Caki2 (cell line): ENCODE measurements at places on chromosomes 4 and X.

DNA sequence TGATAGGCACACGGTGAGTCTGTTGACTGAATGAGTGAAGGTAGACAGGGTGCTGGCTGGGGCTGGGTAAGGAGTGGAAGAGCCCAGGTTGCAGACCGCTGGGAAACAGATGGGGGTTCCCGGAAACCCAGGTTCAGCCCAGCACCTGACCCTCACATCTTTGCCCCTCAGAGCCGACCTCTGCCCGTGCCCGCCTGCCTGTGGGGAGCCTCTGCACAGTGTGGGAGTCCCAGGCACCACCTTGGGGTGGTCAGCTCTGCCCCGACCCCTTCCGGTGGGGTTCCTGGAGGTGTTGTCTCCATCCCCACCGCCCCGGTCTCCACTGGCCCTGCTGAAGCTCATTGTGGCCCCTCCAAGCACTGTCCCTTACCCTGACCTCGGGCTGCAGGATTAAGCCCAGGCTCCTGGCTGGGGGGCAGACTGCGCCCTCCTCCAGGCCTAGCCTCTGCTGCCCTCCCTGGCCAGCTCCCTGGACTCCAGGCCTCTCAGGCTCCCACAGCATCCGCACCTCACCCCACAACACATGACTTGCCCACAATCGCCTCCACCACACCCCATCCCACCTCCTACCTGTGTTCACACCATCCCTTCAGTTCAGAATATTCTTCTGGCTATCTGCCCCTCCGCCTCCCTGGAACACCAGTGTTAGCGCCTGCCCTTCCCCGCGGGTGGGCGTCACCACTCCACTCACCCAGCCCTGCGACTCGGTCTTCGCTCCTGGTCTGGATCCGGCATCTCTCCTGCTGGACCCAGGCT is 21.4 kb downstream of the HMX1 start:
- no peak for DNase-seq

DNA sequence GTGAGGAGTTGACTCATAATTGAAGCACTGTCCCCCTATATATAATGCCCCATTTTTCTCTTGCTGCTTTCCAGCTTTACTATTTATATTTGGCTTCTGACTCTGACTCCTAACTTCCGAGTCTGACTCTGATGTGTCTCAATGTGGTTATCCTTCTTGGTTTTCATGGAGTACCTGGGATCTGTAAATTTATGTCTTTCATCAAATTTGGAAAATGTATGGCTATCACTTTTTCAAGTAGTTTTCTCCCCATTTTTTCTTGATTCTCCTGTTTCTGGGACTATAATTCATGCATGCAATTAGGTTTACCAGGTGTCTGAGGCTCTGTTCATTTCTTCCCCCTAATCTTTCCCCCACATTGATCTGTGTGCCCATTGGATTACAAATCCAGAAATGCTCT is 156.8 kb upstream of the SFRP2 start:
- DNase-seq: no peak

DNA sequence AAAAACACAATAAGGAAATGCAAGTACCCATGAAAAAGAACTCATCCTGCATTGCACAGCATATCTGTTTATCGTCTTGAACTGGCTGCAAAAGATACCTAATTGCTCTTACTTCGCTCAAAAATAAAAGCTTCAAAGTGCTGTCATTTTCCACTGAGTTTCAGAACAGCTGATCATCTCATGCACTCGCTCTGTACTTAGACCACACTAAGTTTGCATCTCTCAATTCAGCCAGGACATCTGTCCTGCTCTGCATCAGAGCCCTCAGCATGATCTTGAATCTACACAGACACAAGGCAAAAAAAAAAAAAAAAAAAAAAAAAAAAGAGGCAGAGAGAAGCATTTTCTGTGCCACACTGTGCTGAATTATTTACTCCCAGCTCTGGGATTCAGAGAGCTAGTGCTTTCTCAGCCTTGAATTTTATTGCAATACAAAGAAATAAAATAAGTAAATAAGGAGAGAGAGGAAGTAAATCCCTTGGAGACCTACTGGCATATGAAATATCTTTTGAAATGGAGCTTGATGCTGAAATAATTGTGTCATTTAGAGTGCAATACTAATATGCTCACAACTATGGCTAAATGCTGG is 81.3 kb downstream of the PPP1R2C start:
- DNase-seq: no peak

DNA sequence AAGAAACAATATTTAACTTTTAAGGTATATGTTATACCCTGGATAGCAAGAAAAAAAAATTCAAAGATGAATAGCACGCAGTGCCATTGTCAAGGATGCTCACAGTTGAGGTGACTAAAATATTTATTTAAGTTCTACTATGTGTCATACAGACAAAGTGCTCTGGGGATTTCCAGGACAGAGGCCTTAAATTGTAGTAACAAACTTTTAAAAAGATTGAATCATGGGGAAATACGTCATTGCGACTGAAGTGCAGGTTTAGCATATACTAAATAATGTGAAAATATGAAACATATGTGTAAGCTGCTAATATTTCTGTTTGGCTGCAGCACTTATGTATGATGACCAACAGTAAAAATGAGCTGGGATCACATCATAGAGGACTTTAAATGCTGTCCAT is 748.0 kb upstream of the PCDH7 start:
- no peak for DNase-seq

DNA sequence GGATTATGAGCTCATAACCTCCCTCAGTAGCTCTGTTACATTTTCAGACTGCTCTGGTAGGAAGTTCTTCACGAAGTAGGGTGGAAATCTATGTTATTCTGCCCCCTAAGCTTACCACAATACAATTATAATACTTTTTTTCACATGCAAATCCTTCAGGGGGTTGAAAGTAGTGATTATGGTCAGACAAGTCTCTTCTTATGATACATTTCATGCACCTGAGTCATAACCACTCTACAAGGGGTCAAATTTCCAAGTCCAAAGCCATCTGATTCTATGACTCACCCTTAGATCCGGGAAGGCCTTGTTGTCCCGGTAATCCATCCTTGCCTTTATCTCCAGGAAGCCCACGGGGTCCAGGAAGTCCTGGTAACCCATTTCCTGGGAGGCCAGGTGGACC is 95.2 kb downstream of the ATG4A start:
- peak; percentile 13 for DNase-seq

GRCh38 chrX:79036157-79036880 is 91.1 kb downstream of the P2RY10 start:
- DNase-seq: no peak

- DNase-seq: no peak
Observed at GRCh38 chr4:154312246-154312645, 179.4 kb downstream of the DCHS2 start.

DNA sequence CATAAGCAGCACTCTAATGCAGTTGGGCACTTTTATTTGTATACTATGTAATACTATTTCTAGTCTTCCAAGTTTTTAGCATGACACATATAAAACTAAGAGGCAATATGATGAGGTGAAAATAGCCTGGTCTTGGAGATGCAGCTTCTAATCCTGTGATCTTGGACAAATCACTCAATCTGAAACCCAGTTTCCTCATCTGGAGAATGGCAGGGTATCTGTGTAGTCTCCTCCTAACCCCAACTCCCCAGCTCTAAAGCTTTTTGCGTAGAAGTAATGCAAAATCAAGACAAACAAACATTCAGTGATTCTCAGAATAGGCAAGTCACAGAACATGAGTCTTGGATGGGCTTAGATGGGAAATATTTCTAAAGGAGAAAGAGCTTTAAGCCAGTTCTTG is 36.7 kb upstream of the IL21 start:
- no peak for DNase-seq

GRCh38 chrX:54430519-54430918 is 9.7 kb upstream of the TSR2 start:
- DNase-seq: no peak

- no peak for DNase-seq
Observed at GRCh38 chr4:179766938-179767337, 2324.7 kb upstream of the AGA start.

- DNase-seq: no peak
Observed at GRCh38 chr4:118752551-118752950, 67.4 kb downstream of the METTL14 start.

DNA sequence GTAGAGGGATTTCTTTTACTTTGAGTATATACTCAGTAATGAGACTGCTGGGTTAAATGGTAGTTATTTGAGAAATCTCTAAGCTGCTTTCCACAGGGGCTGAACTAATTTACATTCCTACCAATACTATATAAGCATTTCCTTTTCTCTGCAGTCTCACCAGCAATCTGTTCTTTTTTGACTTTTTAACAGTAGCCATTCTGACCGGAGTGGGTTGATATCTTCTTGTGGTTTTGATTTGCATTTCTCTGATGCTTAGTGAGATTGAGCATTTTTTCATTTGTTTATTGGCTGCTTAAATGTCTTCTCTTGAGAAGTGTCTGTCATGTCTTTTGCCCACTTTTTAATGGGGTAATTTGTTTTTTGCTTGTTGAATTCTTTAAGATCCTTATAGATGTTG is 43.3 kb downstream of the SPCS3 start:
- no peak for DNase-seq

DNA sequence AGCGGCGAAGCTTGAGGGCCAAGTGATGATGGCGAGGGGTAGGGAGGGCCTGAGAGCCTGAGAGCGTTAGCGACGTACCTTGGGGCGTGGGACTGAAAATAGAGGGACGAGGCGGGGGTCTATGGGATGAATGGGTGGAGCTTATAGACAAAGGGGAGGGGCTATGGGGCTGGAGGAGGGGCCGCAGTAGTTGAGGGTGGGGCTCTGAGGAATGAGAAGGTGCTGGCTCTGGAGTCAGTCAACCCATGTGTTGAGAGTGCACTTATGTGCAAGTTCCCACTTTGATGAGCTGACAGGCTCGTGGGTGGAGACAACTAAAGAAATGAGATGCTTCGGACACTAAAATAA is 488 bp downstream of the TBC1D25 start:
- DNase-seq: no peak

DNA sequence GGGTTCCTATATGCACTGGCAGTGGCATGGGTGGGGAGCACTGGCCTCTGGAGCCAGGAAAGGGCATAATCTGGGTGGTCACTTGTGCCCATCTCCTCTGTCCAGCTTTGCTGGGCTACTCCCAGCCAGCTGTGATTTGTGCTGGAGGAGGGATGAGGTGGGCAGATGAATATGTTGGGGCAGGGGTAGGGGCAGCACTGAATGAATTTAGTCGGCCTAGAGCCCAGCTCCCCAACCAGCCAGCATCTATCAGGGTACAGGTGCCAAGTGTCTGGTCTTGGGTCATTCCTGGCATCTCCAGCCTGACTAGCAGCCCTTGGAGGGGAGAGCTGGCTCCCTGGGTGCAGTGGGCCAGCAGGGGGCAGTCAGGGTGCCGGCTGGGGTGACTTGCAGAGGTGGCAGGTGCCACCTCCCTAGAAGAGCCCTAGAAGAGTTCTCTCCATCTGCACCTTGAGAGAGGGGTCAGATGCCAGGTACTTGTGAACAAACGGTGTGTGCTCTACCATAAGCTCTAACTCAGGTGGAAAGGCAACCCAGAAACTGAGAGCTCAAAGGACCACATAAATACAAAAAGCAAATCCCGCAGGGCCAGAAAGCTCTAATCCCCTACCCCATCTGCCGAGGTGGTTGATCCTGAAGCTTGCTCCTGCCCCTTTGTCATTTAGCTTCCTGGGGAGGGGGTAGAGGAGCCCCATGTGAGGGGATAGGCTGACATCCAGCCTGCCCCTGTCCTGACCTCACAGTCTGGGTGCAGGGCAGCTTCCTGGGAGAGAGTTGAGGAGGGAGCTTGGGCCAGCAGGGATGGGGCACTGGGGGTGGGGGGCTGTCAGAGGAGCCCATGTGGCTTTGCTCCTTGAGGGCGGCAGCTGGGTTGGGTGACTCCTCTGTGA is 2.2 kb downstream of the SORCS2 start:
- DNase-seq: peak; percentile 22

DNA sequence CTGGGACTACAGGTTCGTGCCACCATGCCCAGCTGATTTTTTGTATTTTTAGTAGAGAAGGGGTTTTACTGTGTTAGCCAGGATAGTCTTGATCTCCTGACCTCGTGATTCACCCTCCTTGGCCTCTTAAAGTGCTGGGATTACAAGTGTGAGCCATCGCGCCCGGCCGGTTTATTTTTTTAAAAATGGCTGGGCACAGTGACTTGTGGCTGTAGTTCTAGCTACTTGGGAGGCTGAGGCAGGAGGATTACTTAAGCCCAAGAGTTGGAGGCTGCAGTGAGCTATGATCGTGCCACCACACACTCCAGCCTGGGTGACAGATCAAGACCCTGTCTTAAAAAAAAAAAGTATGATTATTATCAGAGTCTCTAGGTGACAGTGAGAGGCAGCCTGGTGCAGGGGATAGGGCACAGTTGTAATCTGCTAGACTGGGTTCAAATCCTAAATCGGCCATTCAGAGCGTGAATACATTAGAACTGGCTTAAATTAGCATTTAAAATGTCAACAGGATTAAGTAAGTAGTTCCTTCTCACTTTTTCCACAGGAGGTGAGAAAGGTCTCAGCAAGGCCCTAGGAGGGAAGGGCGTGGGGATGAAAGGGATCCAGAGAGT is 435 bp upstream of the MGST2 start:
- no peak for DNase-seq

DNA sequence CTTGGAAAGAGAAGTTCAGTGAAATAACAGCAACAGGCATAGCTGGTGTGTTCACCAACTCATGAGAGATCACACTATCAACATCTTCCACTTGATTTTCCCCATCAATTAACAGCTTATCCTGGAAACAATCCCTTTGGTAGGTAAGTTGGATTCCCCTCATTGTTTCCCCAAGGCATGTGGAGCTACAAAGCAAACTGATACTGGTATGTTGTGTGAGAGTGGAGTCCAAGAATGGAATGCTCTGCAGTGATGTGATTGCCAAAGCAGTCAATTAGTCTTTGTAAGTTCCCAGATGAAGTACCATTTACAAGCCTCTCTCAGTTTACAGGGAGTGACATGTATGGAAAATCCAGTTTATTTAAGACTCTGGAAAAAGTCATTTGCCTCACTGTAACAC is 13.7 kb upstream of the XAGE2 start:
- no peak for DNase-seq

DNA sequence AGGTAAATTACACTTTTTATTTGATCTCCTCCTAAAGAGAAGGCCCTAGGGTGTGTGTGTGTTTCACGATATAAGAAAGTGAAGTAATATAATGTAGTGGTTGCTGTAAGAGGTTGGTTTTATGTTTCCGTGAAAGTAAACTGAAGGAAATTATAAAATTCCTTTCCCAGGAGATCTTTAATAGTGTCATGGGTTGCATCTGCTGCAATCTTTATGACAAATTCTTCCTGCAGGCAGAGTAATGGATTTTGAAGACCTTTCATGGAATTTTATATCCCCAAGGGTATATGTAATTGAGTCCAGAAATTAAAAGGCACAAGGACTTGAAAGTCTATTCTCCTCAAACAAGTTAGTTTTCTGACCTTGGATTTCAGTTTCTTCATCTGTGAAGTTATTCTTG is 538.6 kb downstream of the ANKRD50 start:
- DNase-seq: no peak

DNA sequence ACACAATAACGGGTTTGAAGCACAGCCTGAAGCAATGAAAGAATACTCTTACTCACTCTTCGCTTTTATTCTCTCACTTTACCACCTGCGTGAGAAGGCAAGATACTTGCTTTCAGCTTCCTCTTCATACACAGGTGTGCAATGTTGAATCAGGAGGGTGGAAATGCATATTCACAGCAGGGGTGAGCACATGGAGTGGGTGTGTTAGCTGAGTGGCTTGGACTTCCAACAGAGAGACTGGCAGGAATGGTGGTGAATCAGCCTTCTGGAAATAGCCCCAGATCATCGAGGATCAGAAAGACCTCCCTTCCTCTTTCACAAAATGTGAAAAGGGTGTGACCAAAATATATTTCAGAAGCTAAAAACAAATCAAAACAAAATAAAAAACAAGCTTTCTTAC is 521.2 kb downstream of the STIM2 start:
- no peak for DNase-seq

GRCh38 chrX:7170898-7171297 is 22.9 kb upstream of the PUDP start:
- peak; percentile 16 for DNase-seq

- no peak for DNase-seq
Observed at GRCh38 chr4:126061655-126062054, 746.9 kb downstream of the FAT4 start.
